ENCODE measurements at places on chromosomes 1 and 21.

DNA sequence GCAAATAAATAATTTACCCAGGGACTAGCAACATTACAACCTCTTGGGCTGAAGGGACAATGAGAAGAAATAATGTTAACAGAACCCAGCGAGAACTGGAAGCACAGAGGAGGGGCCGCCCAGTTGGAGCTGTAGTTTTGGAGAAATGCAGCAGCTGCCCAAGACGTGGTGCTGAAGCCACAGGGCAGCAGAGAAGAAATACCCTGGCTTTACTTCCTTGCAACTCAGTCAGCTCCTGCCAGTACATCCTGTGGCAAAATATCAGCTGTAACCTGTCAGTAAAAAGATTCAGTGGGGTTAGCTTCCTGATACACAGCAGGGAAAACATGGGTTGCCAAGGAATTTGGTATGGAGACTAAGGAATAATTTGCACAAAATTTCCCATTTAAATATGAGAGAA lies 283.6 kb upstream of the USP25 start:
- DNase-seq, result peak; percentile 25

- DNase-seq, result no peak
These were observed 254.0 kb downstream of the PTPRU start for GRCh38 chr1:29490204-29490934.

- no peak for DNase-seq
These were observed 139.4 kb downstream of the DHRS3 start for GRCh38 chr1:12478612-12478985.

DNA sequence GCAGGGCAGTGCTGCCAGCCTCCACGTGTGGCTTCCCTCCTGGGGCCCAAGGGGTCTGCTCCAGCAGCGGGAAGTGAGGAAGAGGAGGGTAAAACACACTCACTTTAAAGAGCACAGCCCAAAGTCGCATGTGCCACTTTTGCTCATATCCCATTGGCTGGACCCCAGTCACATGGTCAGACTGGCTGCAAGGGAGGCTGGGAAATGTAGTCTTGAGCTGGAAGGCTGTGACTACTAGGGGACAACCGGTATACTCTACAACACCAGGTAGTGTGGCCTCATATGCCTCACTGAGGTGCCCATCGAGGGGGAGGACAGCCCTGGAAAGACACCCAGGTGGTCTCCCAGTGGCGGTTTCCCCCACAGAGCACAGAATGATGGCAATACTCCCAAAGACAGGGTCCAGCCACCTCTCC lies 45.2 kb downstream of the CAMK2N1 start:
- DNase-seq, result peak; percentile 23

GRCh38 chr1:12434174-12434573 lies 183.8 kb downstream of the DHRS3 start:
- DNase-seq, result no peak

GRCh38 chr1:115655306-115655663 lies 13.5 kb downstream of the VANGL1 start:
- no peak for DNase-seq

- DNase-seq, result no peak
These were observed 12.3 kb downstream of the SERTAD4 start for GRCh38 chr1:210244746-210245367.

DNA sequence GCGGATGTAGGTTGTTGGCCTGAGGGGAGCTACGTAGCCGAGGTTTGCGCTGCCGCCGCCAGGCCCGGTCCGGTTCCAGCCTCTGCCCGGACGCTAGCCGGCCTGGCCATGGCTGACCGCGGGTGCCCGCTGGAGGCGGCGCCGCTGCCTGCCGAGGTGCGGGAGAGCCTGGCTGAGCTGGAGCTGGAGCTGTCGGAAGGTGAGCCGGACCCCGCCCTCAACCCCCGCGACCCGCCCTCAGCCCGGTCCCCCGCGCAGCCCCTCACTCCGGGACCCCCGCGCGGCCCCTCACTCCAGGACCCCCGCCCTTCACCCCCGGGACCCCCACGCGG lies 299 bp downstream of the DIP2A start:
- DNase-seq, result no peak

DNA sequence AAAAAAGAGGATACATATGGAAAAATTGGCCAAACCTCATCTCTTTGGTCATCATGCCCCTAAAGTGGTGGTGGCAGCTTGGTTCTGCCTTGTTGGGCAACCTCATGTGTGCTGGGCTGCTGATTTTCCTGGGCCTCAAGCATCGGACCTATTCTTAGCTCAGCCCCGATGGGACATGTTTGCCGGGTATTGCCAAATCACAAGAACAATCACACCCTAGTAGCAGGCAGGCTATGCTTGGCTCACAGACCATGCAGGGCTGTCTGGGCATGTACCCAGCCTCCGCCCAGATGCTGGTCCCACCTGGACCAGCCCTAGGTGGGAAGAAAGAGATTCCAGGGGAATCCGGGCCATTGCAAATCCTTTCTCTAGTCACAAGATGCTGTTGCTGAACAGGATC lies 189.4 kb upstream of the FGGY start:
- no peak for DNase-seq

DNA sequence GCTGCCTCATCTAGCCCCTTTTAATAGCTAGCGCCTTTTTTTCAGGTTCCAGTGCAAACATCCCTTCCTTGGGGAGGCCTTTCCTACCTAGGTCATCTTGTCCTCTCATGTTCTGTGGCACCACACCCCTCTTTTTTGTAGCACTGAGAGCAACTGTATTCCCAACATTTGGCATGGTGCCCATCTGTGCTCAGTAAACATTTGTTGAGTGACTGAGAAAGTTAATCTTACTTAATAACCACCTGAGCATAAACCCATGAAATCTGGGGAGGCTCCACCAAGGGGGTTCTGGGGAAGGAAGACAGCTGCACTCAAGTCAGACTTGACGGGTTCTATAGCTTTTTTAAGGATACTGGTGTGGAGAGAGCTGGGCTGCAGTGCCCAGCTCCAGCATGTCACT lies 90.0 kb downstream of the NOS1AP start:
- no peak for DNase-seq

GRCh38 chr1:24052220-24052619 lies 59.7 kb downstream of the MYOM3 start:
- no peak for DNase-seq

GRCh38 chr1:67142931-67143330 lies 8.2 kb upstream of the C1orf141 start:
- no peak for DNase-seq

DNA sequence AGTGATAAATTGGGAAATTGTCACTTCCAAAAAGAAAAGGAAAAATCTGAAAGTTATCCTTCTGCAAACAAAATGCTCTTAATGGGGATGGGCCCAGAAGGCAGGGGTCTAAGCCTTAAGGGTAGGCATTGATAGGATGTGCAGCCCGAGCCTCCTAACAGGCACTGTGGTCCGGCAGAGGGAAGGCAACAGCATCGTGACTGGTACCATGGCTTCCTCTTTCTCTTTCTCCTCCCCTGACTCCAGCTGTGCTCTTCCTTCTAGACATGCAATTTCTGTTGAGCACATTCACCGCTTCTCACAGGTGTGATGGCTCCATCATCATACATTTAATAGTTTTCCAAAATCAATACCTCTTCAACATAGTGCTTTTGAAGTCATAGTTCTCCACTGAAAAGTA lies 91.5 kb downstream of the SELENOF start:
- DNase-seq, result peak; percentile 17

All from suppressor macrophage treated with lipopolysaccharide for 4 hours (primary cell).